ENCODE measurements at places on chromosomes 7 and 10.

GRCh38 chr7:20217193-20217948, at the start of gene MACC1:
Gene MACC1 (minus strand): TSS chr7:20217384. CDS start chr7:20161862, 55,522 bp downstream.
- H3K4me1 ChIP-seq, result no peaks in the 10 kb centered on the region
- H3K36me3 ChIP-seq, result no peaks in the 10 kb centered on the region
- H3K27ac ChIP-seq, result no peak within 1 kb of the TSS
- DNase-seq, result no peak
- H3K4me3 ChIP-seq, result no peak within 1 kb of the TSS

- H3K27me3 ChIP-seq, result no peaks in the 10 kb centered on the region
- no peak overlapping the region for H3K27ac ChIP-seq
- no peaks in the 10 kb centered on the region for H3K4me1 ChIP-seq
- no peak overlapping the region for H3K4me3 ChIP-seq
- no peaks in the 10 kb centered on the region for H3K36me3 ChIP-seq
- DNase-seq, result no peak
Measured at GRCh38 chr10:127399668-127400067, 149.4 kb upstream of the NPS start.

DNA sequence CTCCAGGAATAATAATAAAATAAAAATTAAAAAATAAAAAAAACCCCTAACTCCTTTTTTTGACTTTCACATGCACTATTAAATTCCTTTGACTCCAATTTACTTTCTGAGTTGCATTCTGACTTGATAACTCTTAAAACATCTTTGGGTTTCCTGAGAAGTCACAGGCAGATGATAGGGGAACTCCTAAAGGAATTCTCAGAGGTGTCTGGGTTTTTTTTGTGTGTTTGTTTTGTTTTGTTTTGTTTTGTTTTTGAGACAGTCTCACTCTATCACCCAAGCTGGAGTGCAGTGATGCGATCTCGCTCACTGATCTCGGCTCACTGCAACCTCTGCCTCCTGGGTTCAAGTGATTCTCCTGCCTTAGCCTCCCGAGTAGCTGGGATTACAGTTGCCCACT, 52.7 kb upstream of the APBB1IP start:
- no peaks in the 10 kb centered on the region for H3K4me1 ChIP-seq
- H3K27me3 ChIP-seq, result no peaks in the 10 kb centered on the region
- no peak overlapping the region for H3K4me3 ChIP-seq
- DNase-seq, result no peak
- no peak overlapping the region for H3K27ac ChIP-seq

GRCh38 chr7:74356589-74357315, 67.5 kb downstream of the CLIP2 start:
- no peaks in the 10 kb centered on the region for H3K27me3 ChIP-seq
- no peak overlapping the region for H3K27ac ChIP-seq
- H3K4me1 ChIP-seq, result no peaks in the 10 kb centered on the region
- H3K36me3 ChIP-seq, result peaks cover 31% of the 10 kb centered on the region
- DNase-seq, result no peak
- no peak overlapping the region for H3K4me3 ChIP-seq

DNA sequence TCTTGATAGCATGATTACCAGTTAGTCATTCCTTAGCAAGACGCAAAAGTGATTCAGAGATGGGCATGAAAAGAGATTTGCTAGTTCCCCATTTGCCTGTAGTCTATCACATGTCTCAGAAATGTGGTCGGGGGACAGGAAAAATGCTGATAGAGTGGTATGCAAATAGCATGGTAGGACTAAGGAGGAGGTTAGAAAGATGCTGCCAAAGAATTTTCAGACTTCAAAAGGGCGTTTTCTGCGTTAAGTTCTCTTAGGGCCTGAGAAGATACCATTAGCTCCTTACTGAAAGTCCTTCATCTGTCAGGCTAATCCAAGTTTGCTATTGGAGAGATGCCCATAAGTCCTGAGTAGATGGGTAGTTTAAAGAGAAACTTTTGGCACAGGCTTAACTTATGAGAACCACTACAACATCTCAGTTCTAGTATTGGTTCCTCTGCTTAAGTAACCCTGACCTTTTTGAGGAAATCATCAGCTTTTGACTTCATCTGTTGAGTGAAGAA, 2.7 kb downstream of the CALD1 start:
- no peaks in the 10 kb centered on the region for H3K4me1 ChIP-seq
- no peak overlapping the region for H3K27ac ChIP-seq
- no peak for DNase-seq
- H3K4me3 ChIP-seq, result no peak overlapping the region

GRCh38 chr7:24510759-24511158, 62.5 kb upstream of the PALS2 start:
- no peak overlapping the region for H3K4me3 ChIP-seq
- DNase-seq, result no peak
- H3K27me3 ChIP-seq, result peaks cover 8% of the 10 kb centered on the region
- H3K27ac ChIP-seq, result no peak overlapping the region

- no peak overlapping the region for H3K27ac ChIP-seq
- no peak overlapping the region for H3K4me3 ChIP-seq
- no peak for DNase-seq
- H3K36me3 ChIP-seq, result no peaks in the 10 kb centered on the region
Measured at GRCh38 chr7:15335390-15335789, 226.4 kb downstream of the AGMO start.

GRCh38 chr10:5404208-5405041, at the start of gene TUBAL3:
Gene TUBAL3 (minus strand): TSS chr10:5404828. CDS start chr10:5404792, 36 bp downstream.
- no peaks in the 10 kb centered on the region for H3K36me3 ChIP-seq
- no peaks in the 10 kb centered on the region for H3K4me1 ChIP-seq
- no peak within 1 kb of the TSS for H3K27ac ChIP-seq
- peaks cover 7% of the 10 kb centered on the region for H3K27me3 ChIP-seq

- DNase-seq, result no peak
- H3K4me3 ChIP-seq, result no peak overlapping the region
- peaks cover 20% of the 10 kb centered on the region for H3K4me1 ChIP-seq
- H3K27me3 ChIP-seq, result peaks cover 4% of the 10 kb centered on the region
- H3K36me3 ChIP-seq, result no peaks in the 10 kb centered on the region
- no peak overlapping the region for H3K27ac ChIP-seq
Measured at GRCh38 chr7:93427107-93427506, 147.4 kb downstream of the CALCR start.

- H3K27ac ChIP-seq, result no peak overlapping the region
- H3K36me3 ChIP-seq, result no peaks in the 10 kb centered on the region
- H3K27me3 ChIP-seq, result no peaks in the 10 kb centered on the region
Measured at GRCh38 chr10:75772153-75772887, 340.9 kb downstream of the LRMDA start.

DNA sequence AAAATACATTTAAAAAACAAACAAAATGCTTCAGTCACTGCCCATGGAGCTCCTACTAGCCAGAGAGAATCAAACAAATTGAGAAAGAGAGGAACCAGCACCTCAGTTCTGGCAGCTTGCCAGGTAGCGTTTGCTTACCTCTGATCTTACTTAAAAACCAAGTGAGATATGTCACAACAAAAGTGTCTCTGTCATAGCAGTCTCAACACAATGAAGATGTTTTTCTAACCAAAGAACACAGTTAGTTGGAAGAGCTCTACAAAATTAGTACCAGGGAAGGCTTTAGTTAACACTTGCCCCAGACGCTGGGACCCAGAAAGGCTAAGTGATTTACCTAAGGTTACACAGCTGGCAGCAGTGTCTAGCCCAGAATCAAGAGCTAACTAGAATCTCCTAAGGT, 3.4 kb downstream of the DOCK4 start:
- DNase-seq, result peak; percentile 16
- peaks cover 4% of the 10 kb centered on the region for H3K36me3 ChIP-seq
- peaks cover 22% of the 10 kb centered on the region for H3K27me3 ChIP-seq
- no peak overlapping the region for H3K27ac ChIP-seq
- peaks cover 35% of the 10 kb centered on the region for H3K4me1 ChIP-seq
- no peak overlapping the region for H3K4me3 ChIP-seq

GRCh38 chr7:155568842-155569494, 22.6 kb upstream of the CNPY1 start:
- no peaks in the 10 kb centered on the region for H3K36me3 ChIP-seq
- H3K27ac ChIP-seq, result no peak overlapping the region
- H3K4me3 ChIP-seq, result no peak overlapping the region
- H3K27me3 ChIP-seq, result peaks cover 9% of the 10 kb centered on the region
- H3K4me1 ChIP-seq, result no peaks in the 10 kb centered on the region
- DNase-seq, result no peak

GRCh38 chr10:124091646-124092249, 1.6 kb downstream of the CHST15 start:
- H3K27me3 ChIP-seq, result peaks cover 5% of the 10 kb centered on the region
- no peak overlapping the region for H3K27ac ChIP-seq
- peak overlapping the region; percentile 58 for H3K4me3 ChIP-seq
- DNase-seq, result no peak

GRCh38 chr10:101029520-101030295, 1.2 kb downstream of the PDZD7 start:
- H3K27me3 ChIP-seq, result peaks cover 14% of the 10 kb centered on the region
- H3K4me3 ChIP-seq, result no peak overlapping the region
- H3K4me1 ChIP-seq, result peaks cover 32% of the 10 kb centered on the region
- no peaks in the 10 kb centered on the region for H3K36me3 ChIP-seq

- peaks cover 2% of the 10 kb centered on the region for H3K27me3 ChIP-seq
- H3K27ac ChIP-seq, result no peak overlapping the region
Measured at GRCh38 chr10:62736168-62736546, 68.4 kb upstream of the ADO start.

GRCh38 chr7:144728551-144728950, 107.3 kb downstream of the TPK1 start:
- no peak overlapping the region for H3K27ac ChIP-seq
- no peak for DNase-seq
- no peaks in the 10 kb centered on the region for H3K36me3 ChIP-seq
- no peaks in the 10 kb centered on the region for H3K4me1 ChIP-seq

- H3K27me3 ChIP-seq, result no peaks in the 10 kb centered on the region
- no peak for DNase-seq
- no peak overlapping the region for H3K4me3 ChIP-seq
- no peak overlapping the region for H3K27ac ChIP-seq
Measured at GRCh38 chr7:154912871-154913637, 89.9 kb downstream of the PAXIP1 start.

DNA sequence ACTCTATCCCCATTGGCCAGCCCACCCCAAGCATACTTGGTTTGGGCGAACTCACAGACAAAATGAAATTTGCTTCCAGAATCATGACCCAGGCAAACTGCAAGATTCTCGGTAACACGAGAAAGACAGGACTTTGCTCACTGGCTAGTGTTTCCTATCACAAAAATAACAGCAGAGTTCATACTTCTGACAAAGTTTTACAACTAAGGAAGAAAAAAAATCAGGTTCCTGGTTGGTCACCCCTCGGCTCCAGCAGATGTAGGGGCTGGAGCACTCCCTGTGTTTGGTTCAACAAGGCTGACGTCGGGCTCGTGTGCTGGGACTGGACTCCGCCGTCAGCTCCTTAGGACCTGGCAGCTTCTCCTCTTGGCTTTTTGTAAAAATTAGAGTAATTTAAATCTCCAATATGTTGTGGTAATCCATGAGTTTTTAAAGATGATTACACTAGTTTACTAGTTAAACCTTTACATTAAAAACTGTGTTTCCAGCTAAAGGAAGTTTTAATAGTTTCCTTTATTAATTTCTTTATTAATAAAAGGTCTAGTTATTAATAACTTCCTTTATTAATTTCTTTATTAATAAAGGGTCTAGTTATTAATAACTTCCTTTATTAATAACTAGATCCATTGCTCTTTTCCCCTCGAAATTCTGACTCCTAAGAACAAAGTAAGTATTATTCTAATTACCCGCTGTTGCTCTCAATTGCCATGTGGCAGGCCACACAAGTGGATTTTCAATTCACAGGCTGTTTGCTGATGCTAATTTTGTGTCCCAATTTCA, 115.6 kb upstream of the RNF32 start:
- no peak overlapping the region for H3K27ac ChIP-seq
- peaks cover 5% of the 10 kb centered on the region for H3K27me3 ChIP-seq
- H3K4me3 ChIP-seq, result no peak overlapping the region
- no peaks in the 10 kb centered on the region for H3K36me3 ChIP-seq
- H3K4me1 ChIP-seq, result no peaks in the 10 kb centered on the region

DNA sequence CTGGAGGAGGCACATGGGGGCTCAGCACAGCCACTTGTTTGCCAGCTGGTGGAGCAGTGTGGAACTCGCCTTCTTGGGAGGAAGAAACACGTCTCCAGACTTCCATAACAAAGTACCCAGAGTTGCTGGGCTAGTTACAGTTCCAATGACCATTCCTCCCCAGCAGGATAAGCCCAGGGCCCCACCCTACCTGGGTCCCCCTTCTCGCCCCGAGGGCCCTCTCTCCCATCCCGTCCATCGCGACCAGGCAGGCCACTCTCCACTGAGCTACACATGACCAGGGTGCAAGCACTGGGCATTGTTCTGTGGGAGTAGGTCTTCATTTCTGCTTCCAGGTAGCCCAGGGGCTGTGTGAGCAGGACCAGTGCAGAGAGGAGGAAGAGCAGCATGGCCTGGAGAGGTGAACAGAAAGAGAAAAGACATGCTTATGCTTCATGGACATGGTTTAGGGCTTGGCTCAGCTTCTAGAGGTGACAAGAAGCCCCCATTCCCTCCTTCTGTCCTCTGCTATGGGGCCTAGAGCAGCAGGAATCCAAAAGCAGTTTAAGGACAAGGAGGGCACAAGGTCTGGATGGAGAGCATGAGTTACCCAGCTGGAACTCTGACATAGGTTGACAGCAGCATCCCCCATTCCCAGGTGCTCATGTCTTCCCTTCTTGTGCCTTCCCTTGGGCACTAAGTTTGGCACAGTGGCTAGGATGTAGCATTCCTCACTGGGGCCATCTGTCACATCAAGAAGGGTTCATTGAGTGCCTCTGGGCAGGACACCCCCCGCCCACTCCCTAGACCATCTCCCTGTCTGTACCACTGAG, 2.4 kb downstream of the SFTPD start:
- no peak for DNase-seq
- H3K4me3 ChIP-seq, result no peak overlapping the region
- no peaks in the 10 kb centered on the region for H3K36me3 ChIP-seq
- no peak overlapping the region for H3K27ac ChIP-seq
- no peaks in the 10 kb centered on the region for H3K4me1 ChIP-seq

GRCh38 chr7:121605317-121605680, 209.2 kb upstream of the FAM3C start:
- no peaks in the 10 kb centered on the region for H3K4me1 ChIP-seq
- H3K27ac ChIP-seq, result no peak overlapping the region
- DNase-seq, result no peak
- no peak overlapping the region for H3K4me3 ChIP-seq

- no peaks in the 10 kb centered on the region for H3K36me3 ChIP-seq
- peaks cover 8% of the 10 kb centered on the region for H3K27me3 ChIP-seq
- no peak overlapping the region for H3K4me3 ChIP-seq
- no peak for DNase-seq
- H3K27ac ChIP-seq, result no peak overlapping the region
Measured at GRCh38 chr7:25646726-25647413, 418.6 kb upstream of the NPVF start.

- no peaks in the 10 kb centered on the region for H3K27me3 ChIP-seq
- H3K4me3 ChIP-seq, result no peak overlapping the region
- H3K36me3 ChIP-seq, result no peaks in the 10 kb centered on the region
- H3K27ac ChIP-seq, result no peak overlapping the region
- no peak for DNase-seq
Measured at GRCh38 chr7:2483494-2483893, 7.3 kb upstream of the GRIFIN start.

DNA sequence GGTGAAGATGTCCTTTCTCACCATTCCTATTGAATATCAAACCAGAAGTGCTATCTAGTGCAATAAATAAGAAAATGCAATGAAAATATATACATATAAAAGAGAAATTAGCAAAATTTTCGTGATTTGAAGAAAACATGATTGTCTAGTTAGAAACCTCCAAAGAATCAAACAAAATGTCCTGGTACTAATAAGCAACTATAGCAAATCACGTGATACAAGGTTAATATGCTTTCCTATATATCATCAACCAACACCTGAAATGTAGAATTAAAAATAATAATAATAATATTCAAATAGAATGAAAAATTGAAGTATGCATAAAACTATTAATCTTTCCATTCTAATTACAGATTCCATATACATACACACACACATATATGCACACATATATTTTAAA, 183.9 kb upstream of the POM121L12 start:
- H3K27ac ChIP-seq, result no peak overlapping the region
- H3K36me3 ChIP-seq, result no peaks in the 10 kb centered on the region
- H3K4me3 ChIP-seq, result no peak overlapping the region
